ENCODE measurements at places on chromosomes 1 and 21. TPM values are rescaled to one million over a fixed set of nuclear protein-coding genes. Genes with fewer than 3 reads are reported as not detected.

DNA sequence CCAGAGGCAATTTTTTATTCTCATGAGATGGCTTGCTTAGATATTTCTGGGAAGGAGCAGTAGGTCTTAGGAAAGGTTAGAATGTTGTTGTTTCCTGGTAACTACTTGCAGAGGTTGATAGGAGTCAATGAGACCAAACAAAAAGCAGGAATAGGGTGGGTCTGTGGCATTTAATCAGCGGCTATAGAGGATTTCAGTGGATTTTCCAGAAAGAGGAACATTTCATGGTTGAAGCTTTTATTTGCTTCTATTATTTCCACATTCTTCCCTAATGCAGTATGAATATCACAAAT is 111.3 kb upstream of the PALMD start:
- H3K4me3 ChIP-seq: no peak overlapping the region
- no peaks in the 10 kb centered on the region for H3K27me3 ChIP-seq
- H3K4me1 ChIP-seq: peaks cover 6% of the 10 kb centered on the region
- DNase-seq: peak; percentile 63
- no peaks in the 10 kb centered on the region for H3K36me3 ChIP-seq

- no peaks in the 10 kb centered on the region for H3K27me3 ChIP-seq
- no peak overlapping the region for H3K27ac ChIP-seq
- no peak overlapping the region for H3K4me3 ChIP-seq
- H3K4me1 ChIP-seq: peaks cover 19% of the 10 kb centered on the region
Observed at GRCh38 chr21:34996304-34997101, 52.6 kb downstream of the RUNX1 start.

- peaks cover 3% of the 10 kb centered on the region for H3K4me1 ChIP-seq
- H3K36me3 ChIP-seq: peaks cover 4% of the 10 kb centered on the region
- no peak overlapping the region for H3K4me3 ChIP-seq
- no peaks in the 10 kb centered on the region for H3K27me3 ChIP-seq
- DNase-seq: no peak
Observed at GRCh38 chr1:78672428-78672827, 22.8 kb downstream of the IFI44 start.

DNA sequence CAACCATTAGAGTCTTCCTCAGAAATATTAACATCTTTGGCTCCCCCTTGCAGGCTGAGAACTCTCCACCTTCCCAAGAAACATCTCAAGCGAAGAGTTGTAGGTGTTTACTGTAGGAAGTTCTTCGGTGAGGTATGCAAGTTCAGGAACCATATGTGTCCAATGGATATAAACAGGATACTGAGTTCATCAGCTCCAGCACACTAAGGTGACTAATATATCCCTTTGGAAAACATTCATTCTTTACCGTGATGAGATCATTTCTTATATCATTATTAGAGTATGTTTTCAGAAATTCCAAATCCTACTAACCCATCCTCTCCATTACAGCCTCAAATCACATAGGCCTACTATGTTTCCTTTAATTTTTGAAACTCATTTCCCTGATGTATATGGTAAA is 37.3 kb upstream of the PRMT6 start:
- no peak for DNase-seq
- H3K36me3 ChIP-seq: no peaks in the 10 kb centered on the region
- H3K27me3 ChIP-seq: no peaks in the 10 kb centered on the region
- H3K4me1 ChIP-seq: no peaks in the 10 kb centered on the region

DNA sequence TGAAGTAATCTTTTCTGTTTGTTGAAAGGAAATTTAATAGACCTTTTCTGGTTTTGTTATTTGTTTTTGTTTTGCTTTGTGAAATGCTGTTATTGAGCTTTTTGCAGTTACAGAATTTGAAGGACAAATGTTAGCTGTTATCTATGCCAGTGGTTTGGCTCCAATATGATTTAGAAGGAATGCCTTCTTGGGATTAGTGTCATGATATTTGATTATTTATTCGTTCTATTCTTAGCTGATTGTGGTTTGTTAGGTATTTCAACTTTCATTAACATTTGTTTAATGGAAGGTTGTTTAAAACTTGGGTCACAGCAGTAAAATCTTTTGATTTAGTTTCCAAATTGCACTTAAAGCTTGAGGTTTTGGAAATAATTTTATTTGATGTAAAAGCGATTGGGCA is 33.5 kb downstream of the ADGRL2 start:
- no peaks in the 10 kb centered on the region for H3K36me3 ChIP-seq
- no peak for DNase-seq
- H3K4me3 ChIP-seq: no peak overlapping the region
- H3K4me1 ChIP-seq: peaks cover 2% of the 10 kb centered on the region

GRCh38 chr1:66585002-66585401 is 51.0 kb downstream of the SGIP1 start:
- H3K36me3 ChIP-seq: no peaks in the 10 kb centered on the region
- no peaks in the 10 kb centered on the region for H3K27me3 ChIP-seq
- DNase-seq: no peak

- DNase-seq: peak; percentile 25
- H3K4me3 ChIP-seq: no peak overlapping the region
- H3K27ac ChIP-seq: no peak overlapping the region
- no peaks in the 10 kb centered on the region for H3K36me3 ChIP-seq
- no peaks in the 10 kb centered on the region for H3K4me1 ChIP-seq
Observed at GRCh38 chr1:79497193-79497773, 490.8 kb upstream of the ADGRL4 start.

GRCh38 chr1:153238527-153238926 is 21.0 kb upstream of the LORICRIN start:
- H3K36me3 ChIP-seq: no peaks in the 10 kb centered on the region
- no peak overlapping the region for H3K27ac ChIP-seq
- no peaks in the 10 kb centered on the region for H3K27me3 ChIP-seq
- H3K4me1 ChIP-seq: no peaks in the 10 kb centered on the region
- no peak for DNase-seq
- H3K4me3 ChIP-seq: no peak overlapping the region

- no peak overlapping the region for H3K4me3 ChIP-seq
- H3K36me3 ChIP-seq: no peaks in the 10 kb centered on the region
- peaks cover 4% of the 10 kb centered on the region for H3K27me3 ChIP-seq
- DNase-seq: no peak
- H3K27ac ChIP-seq: no peak overlapping the region
- peaks cover 93% of the 10 kb centered on the region for H3K4me1 ChIP-seq
Observed at GRCh38 chr1:3541465-3541864, 69.8 kb downstream of the MEGF6 start.

DNA sequence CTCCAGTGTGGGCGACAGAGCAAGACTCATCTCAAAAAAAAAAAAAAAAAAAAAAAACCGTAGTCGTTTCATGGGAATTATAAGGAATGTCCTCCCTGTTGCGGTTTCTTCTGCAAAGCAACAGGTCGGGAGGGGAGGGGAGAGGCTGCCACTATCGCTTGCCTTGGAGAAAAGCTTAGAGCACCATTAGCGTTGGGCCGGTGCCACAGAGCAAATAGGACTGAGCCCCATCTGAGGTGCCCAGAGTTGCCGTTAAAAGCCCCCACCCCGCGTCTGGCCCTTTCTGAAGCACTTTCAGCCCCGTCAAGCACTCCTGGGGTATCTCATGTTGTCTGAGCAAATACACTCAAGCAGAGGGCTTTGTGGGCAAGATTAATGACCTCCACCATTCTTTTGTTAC is 2.2 kb downstream of the RIPPLY3 start:
- no peak overlapping the region for H3K27ac ChIP-seq
- H3K4me3 ChIP-seq: no peak overlapping the region
- no peaks in the 10 kb centered on the region for H3K36me3 ChIP-seq
- H3K27me3 ChIP-seq: peaks cover 49% of the 10 kb centered on the region

GRCh38 chr1:17186216-17186909 is 18.6 kb upstream of the PADI1 start:
- H3K27me3 ChIP-seq: peaks cover 5% of the 10 kb centered on the region
- no peak overlapping the region for H3K4me3 ChIP-seq
- no peak for DNase-seq
- H3K27ac ChIP-seq: no peak overlapping the region

LCE6A gene
- not detected for total RNA-seq

PLA2G5 gene
- 0.13 TPM for total RNA-seq

CADM3 gene
- 0.44 TPM for total RNA-seq

TTC24 gene
- 0.09 TPM for total RNA-seq

Measured in muscle of leg (tissue), 16 donors.